NCI-H1048 (cell line): ENCODE measurements at places on chromosomes 1 and 21.
A peak's percentile ranks its signal among the peaks of the same experiment; 100 is the strongest.

GRCh38 chr21:33552093-33552998, 9.5 kb downstream of the SON start:
- no peak for DNase-seq

GRCh38 chr21:32065654-32066053, 192.8 kb downstream of the HUNK start:
- DNase-seq: no peak

DNA sequence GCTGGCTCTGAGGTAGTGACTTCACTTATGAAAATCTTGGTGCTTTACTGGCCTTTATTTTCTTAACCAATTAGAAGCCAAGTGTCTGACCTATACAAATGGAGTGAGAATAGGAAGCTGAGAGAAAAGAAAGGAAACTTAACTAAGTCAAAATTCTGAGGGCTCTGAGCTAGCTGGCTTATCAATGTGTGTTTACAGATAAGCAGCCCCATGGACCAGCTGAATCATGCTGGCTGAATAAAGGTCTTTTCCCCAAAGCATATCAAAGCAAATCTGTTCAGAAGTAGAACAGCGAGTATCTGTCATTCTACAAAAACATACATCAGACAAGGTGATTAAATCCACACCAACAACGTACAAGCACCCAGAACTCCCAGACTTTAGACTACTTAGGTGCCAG, 117.2 kb downstream of the BRINP2 start:
- no peak for DNase-seq

DNA sequence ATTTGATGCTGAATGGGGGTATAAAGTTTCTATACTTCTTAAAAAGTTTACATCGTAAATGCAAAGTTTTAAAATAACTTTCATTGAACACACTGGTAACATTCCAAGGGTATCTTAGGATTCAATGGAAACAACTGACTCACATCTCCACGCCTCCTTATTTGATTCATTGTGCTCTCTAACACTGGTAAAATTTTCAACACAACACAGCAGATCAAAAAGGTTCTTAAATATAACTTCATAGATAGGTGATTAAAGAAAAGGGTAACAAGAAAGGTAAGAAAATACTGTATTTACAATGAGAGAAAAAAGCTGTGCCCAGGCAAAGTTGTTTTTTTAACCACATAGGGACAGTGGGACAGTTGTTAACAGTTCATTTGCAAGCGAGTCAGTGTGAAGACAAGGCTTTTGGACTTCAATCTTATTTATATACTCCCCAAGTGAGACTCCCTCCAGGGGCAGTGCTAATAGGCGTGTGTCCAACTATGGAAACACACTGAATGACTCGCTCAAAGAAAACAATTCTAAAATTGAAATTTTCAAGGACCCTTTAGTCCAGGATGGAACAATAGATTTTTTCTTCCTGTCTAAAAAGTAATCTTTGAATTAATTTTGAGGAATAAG, 140.5 kb downstream of the TIAM1 start:
- no peak for DNase-seq

DNA sequence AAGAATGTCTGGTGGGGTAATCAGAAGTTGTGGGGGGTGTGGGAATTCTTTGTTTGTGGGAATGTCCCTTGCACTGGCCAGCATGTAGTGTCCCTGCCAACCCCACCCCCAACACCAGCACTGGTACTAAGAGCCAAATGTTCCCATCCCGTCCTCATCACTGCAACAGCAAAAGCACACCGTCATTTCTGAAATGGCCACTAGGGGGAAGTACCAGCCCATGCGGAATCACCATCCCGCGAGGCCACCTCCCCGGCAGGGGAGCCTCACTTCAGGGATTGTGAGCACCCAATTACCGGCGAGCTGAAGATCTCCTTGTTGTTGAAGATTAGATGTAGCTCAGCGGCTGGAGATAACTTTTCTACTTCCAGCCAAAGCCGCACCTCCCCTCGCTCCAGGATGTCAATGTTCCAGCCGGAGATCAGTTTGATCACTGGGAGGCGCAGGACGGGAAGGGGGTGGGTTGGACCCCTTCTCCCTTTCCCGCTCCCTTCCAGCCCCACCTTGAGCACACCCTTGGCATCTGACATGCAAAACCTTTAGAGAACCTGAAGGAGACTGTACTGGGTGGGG, 41.0 kb downstream of the MYOM3 start:
- peak; percentile 54 for DNase-seq

DNA sequence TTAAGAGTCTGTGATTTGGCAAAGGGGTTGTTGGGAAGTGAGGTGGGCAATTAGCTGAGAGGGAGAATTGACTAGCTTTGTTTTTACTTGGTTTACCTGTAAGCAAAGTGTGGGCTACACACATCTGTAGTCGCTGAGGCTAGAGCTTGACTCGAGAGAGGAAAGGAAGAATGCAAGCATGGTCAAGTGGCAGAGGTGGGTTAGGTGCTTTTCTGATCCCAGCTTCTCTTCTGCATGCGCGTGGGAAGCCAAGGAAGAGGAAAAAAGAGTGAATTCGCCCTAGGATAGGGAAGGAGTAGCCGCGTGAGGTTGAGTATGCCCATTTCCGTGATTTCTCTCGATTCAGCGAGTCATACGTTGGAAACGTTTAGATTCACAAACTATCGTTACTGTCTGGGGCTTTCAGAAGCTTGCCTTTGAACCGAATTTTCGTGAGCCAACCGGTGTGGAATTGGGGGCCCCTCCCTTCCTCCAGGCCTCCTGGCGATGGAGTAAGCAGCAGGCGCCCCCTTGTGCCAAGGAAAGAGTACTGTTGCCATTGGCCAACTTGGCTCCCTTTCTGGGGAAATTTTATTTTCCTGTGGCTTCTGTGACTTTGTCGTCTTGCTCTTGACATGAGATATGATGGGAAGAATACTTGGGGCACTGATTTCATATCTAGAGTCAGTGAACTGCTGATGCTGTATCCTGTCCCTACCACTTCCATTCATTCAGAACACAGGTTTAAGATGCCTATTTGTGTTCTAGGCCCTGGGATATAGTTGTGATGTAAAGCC, 1.3 kb downstream of the PIGV start:
- peak; percentile 53 for DNase-seq

DNA sequence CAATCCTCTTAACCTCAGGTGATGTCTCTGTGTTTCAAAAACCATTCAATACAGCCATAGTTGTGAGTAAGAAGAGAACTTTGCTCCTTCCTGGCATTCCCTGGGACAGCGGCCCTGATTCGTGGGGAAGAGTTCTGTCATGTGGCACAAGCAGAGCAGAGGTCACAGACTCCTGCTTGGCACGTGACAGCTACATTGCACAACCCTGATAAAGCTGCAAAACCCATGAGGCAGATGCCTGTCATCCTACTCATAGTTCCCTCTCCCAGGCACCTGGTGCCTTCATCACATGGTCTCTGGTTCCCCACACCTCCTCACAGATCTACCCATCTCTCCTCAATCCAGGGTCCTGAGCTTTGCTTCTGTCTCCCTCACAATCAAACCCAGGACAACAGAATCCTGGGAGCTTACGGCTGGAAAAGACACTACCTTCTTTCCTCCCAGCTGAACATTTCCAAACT, 70.8 kb downstream of the PLPP3 start:
- DNase-seq: no peak

GRCh38 chr1:70966018-70966638, 81.5 kb downstream of the PTGER3 start:
- DNase-seq: no peak

DNA sequence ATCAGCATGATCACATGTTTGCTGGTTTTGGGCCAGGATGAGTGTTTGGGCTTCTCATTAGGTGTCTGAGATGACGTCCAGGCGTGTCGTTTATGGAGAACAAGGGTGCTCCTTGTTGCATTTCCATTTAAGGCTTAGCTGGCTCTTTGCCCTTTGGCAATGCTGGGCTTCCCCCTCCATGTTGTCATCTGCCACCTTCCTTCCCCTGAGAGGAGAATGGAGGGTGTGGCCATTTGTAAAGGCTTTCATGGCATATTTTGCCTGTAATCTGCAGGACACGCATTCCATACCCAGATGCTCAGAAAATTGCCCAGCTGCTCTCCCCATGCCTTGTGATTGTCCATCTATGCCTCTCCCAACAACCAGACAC, 27.7 kb downstream of the PKP1 start:
- peak; percentile 35 for DNase-seq

DNA sequence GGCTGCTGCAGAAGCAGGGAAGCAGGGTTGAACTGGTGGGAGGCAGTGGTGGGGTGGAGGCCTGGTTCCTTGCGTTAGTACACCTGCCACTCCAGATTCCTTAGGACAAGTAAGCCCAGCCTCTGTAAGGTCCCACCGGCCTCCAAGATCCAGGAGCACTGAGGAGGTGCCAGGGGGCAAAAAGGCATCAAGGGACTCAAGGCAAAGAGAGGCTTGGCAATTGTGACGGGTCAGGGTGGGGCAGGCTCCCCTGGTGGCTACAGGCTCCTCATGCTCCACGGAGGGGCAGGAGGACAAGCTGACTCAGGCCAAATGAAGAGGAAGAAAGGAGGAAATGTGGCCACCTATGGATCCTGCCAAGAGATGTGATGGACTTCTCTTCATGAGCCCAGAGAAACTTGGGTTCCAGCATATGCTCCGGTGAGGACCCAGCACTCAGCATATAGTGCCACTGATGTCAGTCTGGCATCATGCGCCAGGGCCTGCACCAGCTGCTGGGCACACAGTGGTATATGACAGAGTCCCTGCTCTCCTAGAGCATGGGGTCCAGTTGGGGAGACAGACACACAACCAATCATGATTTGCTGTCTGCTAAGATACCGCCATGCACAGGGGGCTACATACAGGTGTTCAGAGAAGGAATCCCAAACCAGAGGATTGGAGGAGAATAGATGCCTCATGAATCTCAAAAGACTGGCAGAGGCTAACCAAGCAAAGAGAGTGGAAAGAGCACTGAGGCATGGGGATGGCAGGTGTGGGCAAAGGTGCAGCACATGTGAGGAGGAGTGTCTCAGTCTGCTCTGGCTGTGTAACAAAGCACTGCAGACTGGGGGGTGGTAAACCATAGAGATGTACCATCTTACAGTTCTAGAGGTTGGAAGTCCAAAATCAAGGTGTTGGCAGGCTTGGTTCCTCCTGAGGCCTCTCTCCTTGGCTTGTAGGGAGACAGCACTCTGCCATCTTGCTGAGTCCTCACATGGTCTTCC, 249.7 kb downstream of the RHOU start:
- DNase-seq: no peak

DNA sequence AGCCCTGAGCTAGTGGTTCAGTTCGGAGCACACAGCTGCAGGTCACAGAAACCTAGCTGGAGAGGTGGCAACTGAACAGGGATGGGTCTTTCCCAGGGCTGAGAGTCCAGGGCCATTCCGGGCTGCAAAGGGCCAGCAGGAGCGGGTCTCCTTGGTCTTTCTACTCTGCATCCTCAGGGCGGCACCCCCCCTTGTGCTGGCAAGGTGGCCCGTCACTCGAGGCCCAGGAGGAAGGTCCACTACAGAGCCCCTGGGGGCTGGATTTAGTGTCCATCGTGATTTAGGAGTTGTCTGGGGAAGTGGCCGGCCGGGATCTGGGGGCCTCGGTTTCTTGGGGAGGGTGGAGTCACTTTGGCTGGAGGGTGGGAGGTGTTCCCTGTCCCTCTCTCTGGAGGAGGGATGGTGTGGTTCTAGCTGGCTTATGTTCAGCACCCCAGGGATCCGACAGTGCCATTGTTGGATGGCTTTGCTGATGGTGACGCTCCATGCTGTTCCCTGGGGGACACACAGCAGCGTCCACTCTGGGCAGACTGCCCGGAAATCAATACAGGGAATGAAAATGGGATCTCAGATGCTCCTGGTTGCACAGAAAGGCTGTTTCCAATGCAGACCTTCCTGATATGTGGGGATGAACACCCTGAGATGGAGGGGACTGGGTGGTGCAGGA, 64.4 kb downstream of the UMODL1 start:
- no peak for DNase-seq

DNA sequence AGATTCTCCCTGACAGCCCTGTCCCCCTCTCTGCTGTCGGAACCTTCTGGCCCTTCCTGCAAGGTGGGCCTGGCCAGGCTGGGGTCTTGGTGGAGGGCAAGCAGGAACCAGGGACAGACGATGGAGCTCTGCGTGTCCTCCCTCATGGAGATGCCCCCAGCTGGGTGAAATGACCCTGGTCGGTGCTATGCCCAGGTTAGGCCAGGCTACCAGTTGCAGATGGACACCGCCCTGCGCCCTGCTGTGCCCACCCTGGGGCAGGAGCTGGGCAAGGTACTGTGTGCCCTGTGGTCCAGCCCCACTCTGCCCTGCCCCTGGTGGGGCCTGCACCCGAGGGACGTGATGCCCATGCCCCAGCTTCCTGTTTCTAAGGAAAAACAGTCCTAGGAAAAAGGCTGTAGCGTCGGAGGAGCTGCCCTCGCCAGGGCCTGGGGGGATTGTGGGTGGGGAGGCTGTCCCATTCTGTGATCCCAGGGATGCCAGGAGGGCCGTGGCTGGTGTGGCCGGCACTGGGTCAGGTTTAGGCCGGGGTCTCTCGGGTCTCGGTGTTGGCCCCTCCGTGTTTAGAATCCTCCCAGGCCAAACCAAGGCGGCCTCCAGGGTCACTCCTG, 77.6 kb downstream of the MORN1 start:
- DNase-seq: no peak

DNA sequence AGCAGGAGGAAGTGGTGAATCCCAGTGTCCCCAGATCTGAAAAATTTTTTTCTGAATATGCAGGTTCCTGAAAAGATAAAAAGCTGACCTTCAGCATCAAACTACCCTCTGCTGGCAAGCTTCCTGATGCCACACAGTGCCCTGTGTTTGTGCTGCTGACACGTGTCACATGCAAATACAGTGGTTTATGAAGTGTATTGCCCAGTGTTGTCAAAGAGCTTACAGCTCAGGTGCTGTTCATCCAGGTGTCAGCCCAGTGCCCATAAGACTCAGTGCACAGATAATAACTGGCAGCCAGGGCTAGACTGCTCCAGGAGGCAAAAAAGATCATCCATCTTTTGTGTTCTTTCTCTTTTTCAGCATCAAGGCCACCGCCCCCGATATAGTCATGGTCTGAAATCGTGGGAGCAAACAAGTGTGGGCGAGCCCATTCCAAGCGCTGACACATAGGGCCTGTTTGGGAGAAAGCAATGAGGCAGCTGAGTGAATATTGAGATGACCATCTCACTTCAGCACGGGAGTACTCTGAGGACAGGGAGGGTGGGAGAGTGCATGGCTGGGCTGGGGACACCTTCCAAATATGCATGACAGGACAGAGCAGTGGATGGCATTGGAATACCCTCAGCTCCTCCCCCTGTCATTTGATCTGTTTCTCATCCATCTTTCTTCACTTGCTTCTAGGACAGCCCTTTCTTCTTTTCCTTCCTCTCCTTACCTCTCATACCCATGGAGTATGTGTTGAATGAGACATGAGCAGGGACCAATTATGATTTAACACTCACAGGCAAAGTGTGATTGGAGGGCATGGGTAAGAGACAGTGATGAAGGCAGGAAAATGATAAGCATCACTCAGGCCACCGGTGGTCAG, 6.4 kb upstream of the KCNK1 start:
- no peak for DNase-seq

GRCh38 chr21:21688889-21689288, 690.7 kb downstream of the NCAM2 start:
- DNase-seq: no peak

DNA sequence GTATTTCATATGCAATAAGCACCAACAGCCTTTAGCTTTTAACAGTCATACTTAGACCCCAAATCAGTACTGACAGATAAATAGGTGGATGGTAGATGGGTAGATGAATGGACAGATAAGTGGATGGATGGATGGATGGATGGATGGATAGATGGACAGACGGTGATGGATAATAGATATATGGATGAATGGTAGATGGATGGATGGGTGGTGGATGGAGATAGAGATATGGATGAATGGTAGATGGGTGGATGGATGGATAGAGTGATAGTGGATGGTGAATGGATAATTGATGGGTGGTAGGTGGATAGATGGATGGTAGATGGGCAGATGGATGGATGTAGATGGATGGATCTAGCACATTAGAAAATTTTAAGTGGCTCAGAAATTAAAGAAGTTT, 62.5 kb downstream of the TIAM1 start:
- DNase-seq: no peak

- DNase-seq: no peak
These were observed 23.5 kb downstream of the CYP4B1 start for GRCh38 chr1:46822248-46822826.
